ENCODE measurements at places on chromosomes 13 and 19. TPM values are rescaled to one million over a fixed set of nuclear protein-coding genes. Genes with fewer than 3 reads are reported as not detected.

SYNGR4 gene
- not detected for total RNA-seq

DNA sequence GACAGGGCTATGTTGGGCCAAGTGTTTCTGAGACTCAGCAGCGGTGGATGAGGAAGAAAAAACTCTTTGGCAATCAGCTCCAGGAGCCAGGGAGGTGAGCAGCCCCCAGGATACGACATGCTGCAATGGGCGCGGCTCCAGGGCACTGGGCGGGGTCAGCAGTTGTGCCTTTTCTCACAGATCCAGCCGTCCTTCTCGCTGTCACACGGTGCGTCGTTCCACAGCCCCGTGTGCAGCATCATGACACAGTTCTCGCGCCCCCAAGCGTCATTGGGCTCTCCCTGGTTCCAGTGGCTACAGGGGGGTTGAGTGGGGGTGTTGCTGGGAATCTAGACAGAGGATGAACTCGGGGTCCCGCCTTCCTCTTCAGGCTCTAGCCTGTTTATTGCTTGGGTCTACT lies 2.7 kb downstream of the CLEC4G start:
- peaks cover 65% of the 10 kb centered on the region for H3K27me3 ChIP-seq
- DNase-seq: no peak
- H3K36me3 ChIP-seq: no peaks in the 10 kb centered on the region
- no peak overlapping the region for H3K4me3 ChIP-seq
- no peaks in the 10 kb centered on the region for H3K4me1 ChIP-seq

DNA sequence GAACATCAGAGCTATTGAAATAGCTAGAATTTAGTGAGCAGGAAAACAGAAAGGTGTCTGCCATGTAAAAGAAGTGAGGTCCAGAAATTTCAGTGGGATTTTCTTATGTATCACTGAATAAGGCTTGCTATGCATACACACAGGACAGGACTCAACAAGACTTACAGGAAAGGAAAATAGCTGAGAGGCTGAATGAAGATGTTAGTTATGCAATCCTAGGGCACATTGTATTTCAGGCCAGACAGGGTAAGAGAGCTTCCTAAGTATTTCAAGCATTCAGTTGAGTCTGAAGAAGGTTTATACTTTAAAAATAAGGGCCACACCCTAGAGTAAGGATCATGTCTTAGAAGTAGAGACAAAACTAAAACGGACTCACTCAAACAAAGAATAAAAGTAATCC lies 419.9 kb upstream of the PRR20A start:
- H3K4me1 ChIP-seq: no peaks in the 10 kb centered on the region
- no peak overlapping the region for H3K4me3 ChIP-seq
- no peak for DNase-seq

- no peaks in the 10 kb centered on the region for H3K36me3 ChIP-seq
- no peak overlapping the region for H3K27ac ChIP-seq
- H3K4me1 ChIP-seq: no peaks in the 10 kb centered on the region
- DNase-seq: no peak
- H3K27me3 ChIP-seq: peaks cover 41% of the 10 kb centered on the region
- H3K4me3 ChIP-seq: no peak overlapping the region
These were observed 945.5 kb upstream of the SLC10A2 start for GRCh38 chr13:104011505-104012241.

IGFL1 gene
- total RNA-seq: not detected

GRCh38 chr13:96082640-96083039 lies 7.3 kb upstream of the HS6ST3 start:
- DNase-seq: no peak
- no peak overlapping the region for H3K27ac ChIP-seq
- H3K4me1 ChIP-seq: no peaks in the 10 kb centered on the region
- H3K36me3 ChIP-seq: no peaks in the 10 kb centered on the region

DNA sequence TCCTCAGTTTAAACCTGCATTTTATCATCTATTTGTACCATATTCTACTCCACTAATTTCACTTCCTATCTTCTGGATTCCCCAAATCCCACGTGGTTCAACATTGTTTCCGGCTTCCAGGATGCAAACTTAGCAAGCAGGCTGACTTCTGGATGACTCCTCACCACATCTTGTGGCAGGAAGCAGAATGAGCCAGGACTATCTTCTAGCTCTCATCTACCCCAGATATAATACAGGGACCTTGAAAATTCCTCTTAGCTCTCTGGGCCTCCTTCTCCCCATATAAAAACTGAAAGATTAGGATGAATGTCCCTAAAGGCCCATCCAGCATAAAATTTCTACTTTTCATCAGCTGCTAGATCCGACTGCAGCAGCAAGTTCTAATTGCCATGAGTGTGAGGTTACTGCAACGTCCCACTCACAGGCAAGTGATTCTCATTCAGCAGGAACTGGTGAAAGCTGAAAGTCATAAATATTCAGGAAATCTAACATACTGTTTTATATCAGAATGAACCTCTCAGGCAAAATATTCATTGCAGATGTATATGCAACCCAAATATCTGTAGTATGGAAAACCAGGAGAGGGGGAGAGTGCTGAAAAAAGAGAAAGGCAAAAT lies 93.4 kb downstream of the KCTD12 start:
- H3K4me3 ChIP-seq: no peak overlapping the region
- H3K27ac ChIP-seq: no peak overlapping the region
- no peaks in the 10 kb centered on the region for H3K27me3 ChIP-seq
- no peak for DNase-seq

CABP5 gene
- not detected for total RNA-seq

DNA sequence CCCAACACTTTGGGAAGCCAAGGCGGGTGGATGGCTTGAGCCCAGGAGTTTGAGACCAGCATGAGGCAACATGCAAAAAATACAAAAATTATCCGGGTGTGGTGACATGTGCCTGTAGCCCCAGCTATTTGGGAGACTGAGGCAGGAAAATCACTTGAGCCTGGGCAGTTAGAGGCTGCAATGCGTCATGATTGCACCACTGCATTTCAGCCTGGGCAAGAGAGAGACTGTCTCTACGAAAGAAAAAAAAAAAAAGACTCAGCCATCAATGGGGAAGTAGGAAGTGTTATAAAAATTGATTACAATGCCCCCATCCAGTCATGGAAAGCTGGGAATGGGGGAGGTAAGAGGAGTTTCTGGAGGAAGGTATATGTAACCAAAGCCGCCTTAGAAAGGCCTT lies 5.4 kb downstream of the TYK2 start:
- no peaks in the 10 kb centered on the region for H3K27me3 ChIP-seq
- H3K4me1 ChIP-seq: peaks cover 5% of the 10 kb centered on the region
- H3K36me3 ChIP-seq: peaks cover 15% of the 10 kb centered on the region
- no peak for DNase-seq

GRCh38 chr19:35040826-35041547 lies 534 bp upstream of the HPN start:
- H3K36me3 ChIP-seq: no peaks in the 10 kb centered on the region
- H3K27me3 ChIP-seq: no peaks in the 10 kb centered on the region
- DNase-seq: no peak
- H3K4me1 ChIP-seq: no peaks in the 10 kb centered on the region
- H3K27ac ChIP-seq: no peak overlapping the region

DNA sequence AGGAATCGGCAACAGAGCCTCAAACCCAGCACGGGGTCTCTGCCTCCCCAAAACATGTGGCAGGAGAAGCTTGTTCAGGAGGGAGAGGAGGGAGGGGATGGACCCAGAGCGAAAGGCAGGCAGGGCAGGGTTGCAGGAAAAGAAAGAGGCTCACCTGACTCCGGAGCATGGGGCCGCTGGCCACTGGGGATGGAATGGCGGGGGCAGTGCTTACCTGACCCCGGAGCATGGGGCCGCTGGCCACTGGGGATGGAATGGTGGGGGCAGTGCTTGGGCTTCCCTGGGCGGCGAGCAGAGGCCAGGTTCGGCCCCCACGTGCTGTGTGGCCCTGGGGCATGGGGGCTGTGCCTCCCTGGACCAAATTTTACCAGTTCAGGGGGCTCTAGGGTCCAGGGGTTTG lies 13.3 kb upstream of the CELF5 start:
- no peak for DNase-seq
- H3K27me3 ChIP-seq: no peaks in the 10 kb centered on the region
- H3K27ac ChIP-seq: no peak overlapping the region
- peaks cover 21% of the 10 kb centered on the region for H3K36me3 ChIP-seq
- no peaks in the 10 kb centered on the region for H3K4me1 ChIP-seq

DNA sequence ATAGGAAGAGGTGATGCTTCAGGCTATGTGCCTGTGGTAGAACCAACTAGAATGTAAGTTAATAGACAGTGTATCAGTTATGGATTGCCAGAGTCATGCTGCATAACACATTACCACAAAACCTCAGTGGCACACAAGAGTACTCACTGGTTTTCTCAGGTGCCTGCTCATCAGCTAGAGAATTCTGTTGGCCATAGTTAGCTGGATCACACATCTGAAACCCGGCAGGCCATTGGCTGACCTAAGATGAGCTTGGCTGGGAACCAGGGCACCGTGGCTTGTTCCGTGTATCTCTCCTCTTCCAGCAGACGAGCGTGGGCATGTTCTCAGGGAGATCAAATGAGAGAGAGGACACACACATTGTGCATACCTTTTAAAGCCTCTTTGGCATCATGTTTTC lies 76.7 kb downstream of the TEX26 start:
- no peak for DNase-seq
- peaks cover 65% of the 10 kb centered on the region for H3K4me1 ChIP-seq
- H3K27me3 ChIP-seq: no peaks in the 10 kb centered on the region
- H3K36me3 ChIP-seq: peaks cover 79% of the 10 kb centered on the region

GRCh38 chr19:36685835-36686234 lies 1.6 kb upstream of the ZNF567 start:
- no peaks in the 10 kb centered on the region for H3K27me3 ChIP-seq
- peaks cover 17% of the 10 kb centered on the region for H3K36me3 ChIP-seq
- H3K4me3 ChIP-seq: peak overlapping the region; percentile 89
- no peak for DNase-seq
- no peak overlapping the region for H3K27ac ChIP-seq

NBEA gene
- 4.2 TPM for total RNA-seq

DNA sequence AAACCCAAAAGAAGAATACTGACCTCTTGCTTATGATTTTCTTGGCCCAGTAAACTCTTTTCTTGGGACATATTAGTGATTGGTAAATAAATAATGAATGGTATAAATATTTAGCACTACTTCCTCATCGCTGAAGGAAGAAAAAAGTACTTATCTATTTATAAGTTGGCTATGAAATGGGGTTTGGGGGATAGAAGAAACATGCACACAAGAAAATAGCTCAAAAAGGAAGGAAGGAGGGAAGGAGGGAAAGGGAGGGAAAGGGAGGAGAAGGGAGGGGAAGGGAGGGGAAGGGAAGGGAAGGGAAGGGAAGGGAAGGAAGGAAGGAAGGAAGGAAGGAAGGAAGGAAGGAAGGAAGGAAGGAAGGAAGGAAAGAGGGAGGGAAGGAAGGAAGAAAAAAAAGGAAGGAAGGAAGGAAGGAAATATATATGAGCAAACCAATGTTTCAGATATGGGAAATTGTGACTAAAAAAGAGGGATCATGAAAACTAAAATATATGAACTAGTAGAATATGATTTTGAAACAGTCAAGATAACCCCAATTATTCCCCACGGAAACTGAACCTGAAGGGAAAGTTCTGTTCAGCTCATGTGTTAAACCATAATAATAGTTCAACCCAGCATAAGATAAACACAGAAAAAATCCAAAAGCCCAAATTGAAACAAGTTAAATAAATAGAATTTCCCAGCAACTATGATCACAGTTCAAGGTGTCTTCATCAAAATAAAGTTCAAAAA lies 75.3 kb downstream of the FGF14 start:
- H3K4me1 ChIP-seq: peaks cover 76% of the 10 kb centered on the region
- peak overlapping the region; percentile 92 for H3K27ac ChIP-seq
- no peak overlapping the region for H3K4me3 ChIP-seq
- peak; percentile 91 for DNase-seq

DNA sequence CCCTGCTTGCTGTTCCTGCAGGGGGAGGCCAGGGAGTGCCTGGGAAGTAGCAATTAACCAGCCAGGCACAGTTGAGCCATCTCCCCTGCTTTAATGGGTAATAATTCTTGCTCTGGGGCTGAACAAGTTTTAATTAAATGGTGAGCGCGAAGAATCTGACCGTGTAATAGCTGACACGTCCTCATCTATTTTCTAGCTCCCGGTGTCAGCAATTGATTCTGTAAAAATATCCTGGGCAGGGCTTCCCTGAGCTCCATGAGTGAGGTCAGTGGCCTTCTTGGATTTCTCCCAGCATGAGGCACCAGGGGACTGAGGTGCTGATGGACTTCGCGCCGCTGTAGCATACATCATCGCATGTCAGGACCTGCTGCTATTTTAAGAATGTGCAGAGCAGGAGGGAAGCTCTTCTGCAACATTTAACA lies 26.9 kb downstream of the SIPA1L3 start:
- H3K4me3 ChIP-seq: no peak overlapping the region
- H3K27ac ChIP-seq: no peak overlapping the region
- DNase-seq: no peak
- no peaks in the 10 kb centered on the region for H3K27me3 ChIP-seq
- H3K36me3 ChIP-seq: no peaks in the 10 kb centered on the region
- H3K4me1 ChIP-seq: no peaks in the 10 kb centered on the region

DNA sequence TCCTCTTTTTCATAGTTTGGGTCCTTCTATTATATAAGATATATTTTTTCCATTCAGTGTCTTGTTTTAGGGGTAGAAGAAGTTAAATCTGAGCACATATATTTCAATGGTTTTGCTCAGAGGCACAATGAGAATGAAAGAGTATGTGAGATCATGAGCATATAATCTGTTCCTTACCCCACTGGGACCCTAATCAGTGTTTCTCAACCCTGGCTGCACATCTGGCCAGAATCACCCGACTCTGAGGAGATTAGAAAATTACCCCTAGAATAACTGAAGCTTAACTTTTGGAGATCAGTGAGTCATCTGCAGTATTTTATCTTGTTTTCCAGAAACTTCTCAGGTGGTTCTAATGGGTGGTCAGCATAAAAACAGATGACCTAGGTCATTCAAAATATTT lies 782 bp downstream of the CYSLTR2 start:
- no peaks in the 10 kb centered on the region for H3K4me1 ChIP-seq
- no peak overlapping the region for H3K4me3 ChIP-seq
- H3K36me3 ChIP-seq: no peaks in the 10 kb centered on the region
- no peak for DNase-seq
- H3K27me3 ChIP-seq: no peaks in the 10 kb centered on the region
- no peak overlapping the region for H3K27ac ChIP-seq
